WERI-Rb-1 (cell line): ENCODE measurements at places on chromosomes 7 and 10.
A peak's percentile ranks its signal among the peaks of the same experiment; 100 is the strongest.

- DNase-seq: no peak
These were observed 65.6 kb downstream of the PTEN start for GRCh38 chr10:87928996-87929395.

- no peak for DNase-seq
These were observed 48.8 kb upstream of the ZPBP start for GRCh38 chr7:50141854-50142253.

DNA sequence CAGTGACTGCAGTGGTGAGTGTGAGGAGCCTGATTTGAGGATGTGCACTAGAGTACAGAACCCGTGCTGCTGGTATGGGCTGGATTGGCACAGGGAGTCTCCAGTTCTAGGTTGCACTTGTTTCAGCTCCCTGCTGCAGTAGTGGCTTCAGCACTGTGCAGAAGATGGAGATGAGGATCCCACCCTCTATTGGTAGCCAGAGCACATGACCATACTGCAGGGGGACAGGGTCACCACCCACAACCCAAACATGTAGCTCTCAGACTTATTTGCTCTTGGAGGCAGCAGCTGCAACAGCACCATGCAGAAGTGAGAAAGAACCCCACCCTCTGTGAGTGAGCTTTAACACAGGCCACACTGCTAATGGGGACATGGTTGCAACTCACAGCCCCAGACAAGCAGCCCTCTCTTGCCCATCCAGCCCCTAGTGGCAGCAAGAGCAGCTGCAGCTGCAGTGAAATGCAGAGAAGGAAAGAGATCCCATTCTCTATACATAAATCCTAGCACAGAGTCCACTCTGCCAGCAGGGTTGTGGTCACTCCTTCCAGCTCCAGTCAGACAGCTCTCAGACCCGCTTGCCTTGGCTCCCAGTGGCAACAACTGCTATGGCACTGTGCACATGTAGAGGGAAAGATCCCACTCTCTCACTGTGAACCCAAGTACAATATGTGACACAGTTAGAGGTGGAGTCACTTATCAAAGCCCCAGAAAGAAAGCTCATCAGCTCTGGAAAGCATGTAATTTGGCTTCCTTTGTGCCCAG lies 51.4 kb upstream of the SCIN start:
- DNase-seq: peak; percentile 25

GRCh38 chr7:12152196-12152918 lies 58.7 kb upstream of the TMEM106B start:
- DNase-seq: no peak

DNA sequence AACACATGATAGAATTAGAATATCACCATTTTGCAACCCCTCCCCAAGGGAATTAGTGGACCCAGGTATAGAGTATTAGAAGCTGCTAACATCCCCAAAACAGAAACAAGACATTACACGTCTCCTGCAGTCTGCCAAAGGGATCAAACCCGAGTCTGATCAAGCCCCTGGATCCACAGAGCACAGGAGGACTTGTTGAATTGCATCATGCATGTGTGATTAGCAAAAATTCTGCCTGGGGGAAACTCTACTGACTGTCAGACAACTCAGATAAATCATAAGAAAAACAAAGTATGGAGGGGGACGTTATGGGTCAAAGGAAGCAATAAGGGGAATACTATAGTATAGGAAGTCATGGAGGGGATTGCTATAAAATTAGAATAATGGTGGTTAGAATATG lies 116.8 kb upstream of the FGFR2 start:
- no peak for DNase-seq

- no peak for DNase-seq
These were observed 215.5 kb downstream of the GLRX3 start for GRCh38 chr10:130351466-130352290.

GRCh38 chr10:59245686-59246085 lies 69.2 kb downstream of the PHYHIPL start:
- no peak for DNase-seq

- no peak for DNase-seq
These were observed 22.7 kb upstream of the AASS start for GRCh38 chr7:122166740-122167139.

DNA sequence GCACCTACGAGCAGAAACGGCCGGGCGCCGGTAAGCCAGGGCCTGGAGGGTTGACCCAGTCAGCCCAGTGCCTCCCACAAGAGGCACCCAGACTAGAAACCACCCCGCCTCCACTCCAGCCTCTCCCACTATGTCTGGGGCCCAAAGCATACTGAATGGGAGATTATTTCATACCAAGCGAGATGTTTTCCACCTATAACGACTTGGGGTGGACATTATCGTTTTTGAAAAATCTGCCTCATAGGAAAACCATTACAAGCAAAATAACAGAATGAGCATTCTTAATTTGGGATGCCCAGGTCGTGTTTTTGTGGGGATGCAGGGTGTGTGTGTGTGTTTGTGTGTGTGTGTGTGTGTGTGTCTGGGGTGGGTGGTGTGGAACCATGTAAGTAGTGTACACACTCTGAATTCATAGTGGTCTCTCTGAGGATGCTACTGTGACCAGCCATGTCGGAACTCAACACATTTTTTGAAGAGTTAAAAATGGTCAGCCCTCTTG lies 1.6 kb downstream of the HOXA6 start:
- no peak for DNase-seq

DNA sequence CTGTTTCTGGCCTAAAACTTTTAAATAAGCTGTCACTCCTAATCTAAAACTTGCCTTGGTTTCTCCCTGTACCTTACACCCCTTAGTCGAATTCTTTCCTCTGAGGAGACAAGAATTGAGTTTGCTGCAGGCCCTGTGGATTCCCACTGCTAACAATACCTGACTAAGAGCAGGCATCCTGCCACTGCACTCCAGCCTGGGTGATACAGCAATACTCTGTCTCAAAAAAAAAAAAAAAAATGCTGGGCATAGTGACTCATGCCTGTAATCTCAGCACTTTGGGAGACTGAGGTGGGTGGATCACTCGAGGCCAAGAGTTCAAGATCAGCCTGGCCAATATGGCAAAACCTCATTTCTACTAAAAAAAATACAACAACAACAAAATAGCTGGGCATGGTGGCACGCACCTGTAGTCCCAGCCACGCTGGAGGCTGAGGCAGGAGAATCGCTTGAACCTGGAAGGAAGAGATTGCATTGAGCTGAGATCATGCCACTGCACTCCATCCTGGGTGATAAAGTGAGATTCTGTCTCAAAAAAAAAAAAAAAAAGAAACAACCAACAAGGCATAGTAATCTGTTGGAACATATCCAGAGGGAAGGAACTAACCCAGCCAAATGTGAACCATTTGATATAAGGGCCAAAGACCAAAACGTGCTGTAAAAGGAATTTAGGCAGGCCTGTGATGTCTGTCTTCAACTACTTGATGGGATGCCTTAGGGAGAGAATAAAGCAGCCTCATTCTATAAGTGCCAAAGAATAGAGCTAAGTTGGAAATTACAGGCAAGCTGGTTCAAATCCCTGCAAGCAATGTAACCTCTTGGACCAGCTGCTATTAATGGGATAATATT lies 732.7 kb upstream of the AUTS2 start:
- DNase-seq: no peak

- DNase-seq: no peak
These were observed 217.8 kb upstream of the FRMD4A start for GRCh38 chr10:14548474-14548873.

DNA sequence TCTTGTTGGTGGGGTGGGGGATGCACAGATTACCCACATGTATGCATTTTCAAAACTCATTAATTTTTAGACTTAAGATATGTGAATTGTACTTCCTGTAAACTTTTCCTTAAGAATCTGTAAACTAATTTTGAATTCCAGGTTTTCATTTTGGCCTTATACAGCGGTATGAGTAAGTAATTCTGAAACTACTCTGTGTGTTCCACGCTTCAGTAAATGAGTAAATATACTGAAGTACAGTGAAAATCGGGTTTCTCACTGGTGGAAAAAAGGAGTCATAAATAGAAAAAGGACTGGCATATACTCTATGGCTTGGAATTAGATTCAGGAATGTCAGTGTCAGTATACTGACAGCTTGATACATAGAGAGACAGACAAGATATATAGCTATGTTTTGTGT lies 72.8 kb downstream of the CTTNBP2 start:
- DNase-seq: no peak

- peak; percentile 40 for DNase-seq
These were observed 10.8 kb upstream of the PPP1R3C start for GRCh38 chr10:91643700-91644099.

DNA sequence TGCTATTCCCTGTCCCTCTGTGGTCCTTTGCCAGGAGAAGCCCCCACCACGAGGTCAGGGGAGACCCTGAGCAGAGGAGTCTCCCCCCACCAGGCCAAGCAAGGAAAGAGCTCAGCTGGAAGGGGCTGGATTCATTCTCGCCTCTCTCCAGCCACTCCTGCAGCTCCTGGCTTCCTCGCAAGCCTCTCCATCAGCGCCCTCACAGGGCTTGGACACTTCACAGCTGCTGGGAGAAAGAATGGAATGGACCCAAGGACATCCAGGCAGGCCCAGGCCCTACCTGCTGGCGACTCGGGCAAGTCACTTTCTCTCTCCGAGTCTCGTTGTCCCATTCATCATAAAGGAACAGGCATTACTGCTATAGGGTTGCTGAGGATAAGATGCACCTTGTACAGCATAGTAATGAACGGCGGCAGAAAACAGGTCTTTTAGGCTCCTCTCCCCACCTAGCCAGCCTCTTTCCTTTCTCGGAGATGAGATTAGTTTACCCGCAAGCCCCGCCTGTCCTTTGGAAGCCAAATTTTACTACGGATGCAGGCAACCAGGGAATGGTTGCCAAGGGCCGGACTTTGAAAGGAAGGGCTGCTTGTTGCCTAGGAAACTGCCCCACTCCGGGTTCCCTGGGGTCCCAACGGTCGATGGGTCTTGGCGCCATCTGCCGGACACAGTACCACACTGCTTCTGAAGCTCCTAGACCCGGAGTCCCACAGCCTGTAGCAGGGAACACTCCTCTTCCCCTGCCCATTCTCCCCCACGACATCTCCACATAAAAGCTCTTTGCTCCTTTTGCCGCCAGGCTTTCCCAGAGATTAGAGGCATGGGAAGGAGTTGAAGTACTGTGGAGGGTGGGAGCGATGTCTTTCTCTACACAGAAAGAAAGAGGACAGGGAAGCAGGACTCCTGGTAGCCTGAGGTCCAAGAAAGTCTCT lies 22.3 kb downstream of the IMPDH1 start:
- DNase-seq: peak; percentile 83

DNA sequence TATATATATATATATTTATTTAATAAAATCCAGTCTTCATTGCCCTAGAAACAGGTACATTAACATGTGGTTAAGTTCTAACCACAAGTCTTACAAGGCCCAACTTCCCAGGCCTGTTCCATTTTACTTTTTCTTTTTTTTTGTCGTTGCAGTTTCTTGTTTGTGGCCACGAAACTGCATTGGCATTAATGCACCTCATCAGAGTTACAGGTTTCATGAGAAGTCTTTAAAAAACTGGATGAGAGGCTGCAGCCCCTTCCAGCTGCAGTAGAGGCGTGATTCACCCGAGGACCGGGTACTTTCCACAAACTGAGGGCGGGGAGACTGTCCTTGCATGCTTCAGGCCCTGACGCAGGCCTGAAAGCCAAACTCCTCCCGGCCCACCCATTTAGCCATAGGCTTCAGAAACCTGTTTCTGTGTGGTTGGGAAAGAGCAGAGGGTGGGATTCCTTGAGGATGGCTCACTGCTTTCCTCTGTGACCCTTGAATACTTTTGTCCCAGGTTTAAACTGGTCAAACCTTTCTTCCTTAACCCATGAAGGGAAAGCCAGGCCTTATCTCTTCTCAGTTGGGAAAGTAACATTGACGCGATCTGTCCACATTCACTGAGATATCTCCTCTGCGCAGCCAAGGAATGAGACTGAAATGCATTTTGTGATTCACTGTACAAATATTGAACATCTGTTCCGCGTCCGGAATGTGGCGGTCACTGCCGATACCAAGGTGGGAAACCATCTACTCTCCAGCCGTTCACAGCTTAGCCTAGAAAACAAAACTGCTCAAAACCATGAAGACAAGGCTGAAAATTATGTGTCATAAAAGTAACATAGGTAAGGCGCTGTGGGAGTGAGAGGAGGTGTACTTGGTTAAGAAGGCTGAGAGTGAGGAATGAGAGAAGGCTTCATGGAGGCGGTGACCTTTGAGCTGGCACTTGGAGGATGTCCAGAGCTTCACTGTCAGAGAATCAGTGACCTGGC lies 311.7 kb downstream of the GATA3 start:
- no peak for DNase-seq

DNA sequence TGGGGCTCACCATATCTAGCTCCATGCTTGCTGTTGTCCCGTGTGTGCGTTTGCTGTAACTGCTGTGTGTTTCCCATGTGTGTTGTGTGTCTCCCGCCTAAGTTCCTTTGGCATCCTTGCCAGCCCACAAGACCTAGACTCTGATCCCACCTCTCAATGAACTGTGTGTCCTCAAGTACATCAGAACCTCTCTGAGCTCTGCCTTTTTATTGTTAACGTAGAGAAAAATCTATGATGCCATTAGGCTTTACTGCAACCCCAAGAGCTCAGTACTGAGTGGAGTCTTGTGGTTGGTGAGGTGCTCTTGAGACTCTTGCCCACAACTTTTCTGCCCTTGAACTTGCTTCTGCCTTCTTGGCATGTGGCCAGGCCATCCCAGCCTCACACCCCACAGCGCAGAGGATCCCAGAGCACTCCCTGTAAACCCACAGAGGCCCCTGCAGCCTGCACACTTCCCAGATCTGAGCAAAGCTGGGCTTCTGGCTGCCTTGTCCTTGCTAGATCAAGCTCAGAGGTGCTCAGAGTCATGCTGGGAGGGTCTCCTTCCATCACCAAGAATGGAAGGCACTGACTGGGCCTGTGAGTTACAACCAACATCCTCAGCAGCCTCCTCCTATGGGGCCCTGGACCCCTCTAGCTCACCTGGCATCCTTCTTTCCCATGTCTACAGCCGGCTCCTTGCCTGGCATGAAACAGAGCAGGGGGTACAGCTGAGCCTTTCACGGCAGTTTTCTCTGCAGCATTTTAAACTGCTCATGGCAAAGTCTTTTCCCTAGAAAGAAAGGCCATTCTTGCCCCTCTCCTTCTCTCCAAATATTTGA lies 643.4 kb downstream of the ACTR3B start:
- DNase-seq: no peak

DNA sequence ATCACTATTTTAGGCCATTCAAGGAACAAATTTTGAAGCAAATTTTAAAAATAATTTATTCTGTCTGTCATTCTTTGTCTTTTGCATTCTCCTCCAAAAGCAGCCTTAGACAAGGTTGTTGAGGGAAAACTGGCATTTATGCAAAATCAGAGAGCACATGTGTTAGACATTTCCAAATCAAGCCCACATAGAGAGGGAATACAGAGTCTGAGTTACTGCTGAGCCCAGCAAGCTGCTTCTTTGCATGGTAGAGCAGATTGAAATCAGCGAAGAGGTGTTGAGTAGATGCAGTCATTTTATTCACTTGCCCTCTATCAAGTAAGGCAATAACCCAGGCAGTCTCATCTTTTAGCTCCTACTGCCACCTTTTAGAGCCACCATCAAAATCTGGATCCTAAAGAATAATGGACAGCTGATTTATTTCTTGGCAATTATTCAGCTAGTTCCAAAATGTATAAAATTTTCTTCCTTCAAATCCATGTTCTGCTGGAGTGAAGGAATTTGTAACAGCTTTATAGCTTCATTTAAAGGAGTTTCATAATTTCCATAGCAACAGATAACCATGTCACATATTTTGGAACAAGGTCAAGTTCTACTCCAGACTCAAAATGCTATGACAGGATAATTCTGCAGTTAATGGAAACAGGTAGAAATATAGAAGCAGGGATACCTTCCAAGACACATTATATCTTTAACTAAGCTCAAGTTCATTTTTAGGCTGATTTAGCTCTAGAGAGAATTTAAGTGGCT lies 7.3 kb upstream of the PCDH15 start:
- DNase-seq: no peak
